ENCODE measurements at places on chromosomes 7 and 10.

- no peak for DNase-seq
Observed at GRCh38 chr7:20246236-20246635, 29.1 kb upstream of the MACC1 start.

- peak; percentile 49 for DNase-seq
Observed at GRCh38 chr7:129438839-129439651, 4.8 kb downstream of the STRIP2 start.

DNA sequence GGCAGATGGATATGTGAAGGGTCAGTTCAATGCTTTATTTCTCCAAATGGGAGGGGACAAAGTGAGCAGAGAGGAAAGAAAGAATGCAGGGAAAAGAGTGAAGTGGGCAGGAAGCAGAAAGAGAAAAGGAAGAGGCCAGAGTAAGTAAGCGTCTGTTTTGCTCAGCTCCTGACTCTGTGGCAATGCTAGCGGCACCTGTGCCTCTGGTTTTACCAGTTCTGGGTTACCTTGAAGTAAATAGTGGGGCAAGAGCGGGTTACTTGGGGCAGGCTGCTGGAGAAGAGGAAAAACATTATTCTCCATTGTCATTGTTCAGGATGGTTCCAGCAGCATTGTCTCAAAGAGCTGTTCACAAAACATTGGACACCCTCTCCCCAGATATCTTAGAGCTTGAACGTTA, 1.9 kb downstream of the TAS2R40 start:
- DNase-seq, result no peak

- no peak for DNase-seq
Observed at GRCh38 chr7:154332811-154333580, 280.8 kb downstream of the DPP6 start.

DNA sequence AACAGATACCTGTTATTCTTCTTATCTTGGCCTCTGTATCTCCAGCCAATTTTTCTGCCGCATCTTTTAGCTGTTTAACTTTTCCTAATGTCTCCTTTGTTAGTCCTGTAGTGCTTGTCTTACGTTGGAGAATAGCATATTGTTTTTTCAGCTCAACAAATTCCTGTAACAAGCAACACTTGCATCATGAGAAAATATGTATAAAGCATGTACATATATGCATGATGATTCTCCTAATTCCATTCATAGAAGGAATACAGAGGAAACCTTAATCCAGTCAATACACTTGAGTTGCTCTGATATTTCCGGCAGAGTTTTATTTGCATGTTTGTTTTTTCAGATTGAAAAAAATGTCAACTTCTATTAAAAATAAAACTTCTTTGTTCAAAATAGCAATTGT, 26.1 kb upstream of the LAMB1 start:
- DNase-seq, result no peak

GRCh38 chr7:139635526-139636302, 112.2 kb downstream of the CLEC2L start:
- peak; percentile 75 for DNase-seq

All from stimulated activated CD4-positive, alpha-beta T cell treated with anti-CD3 and anti-CD28 coated beads, Interleukin-4, amount 100 ng/mL, for 4 hours (primary cell).